Eye (tissue), 1 donor: ENCODE measurements at places on chromosomes 4 and X.
A peak's percentile ranks its signal among the peaks of the same experiment; 100 is the strongest.

DNA sequence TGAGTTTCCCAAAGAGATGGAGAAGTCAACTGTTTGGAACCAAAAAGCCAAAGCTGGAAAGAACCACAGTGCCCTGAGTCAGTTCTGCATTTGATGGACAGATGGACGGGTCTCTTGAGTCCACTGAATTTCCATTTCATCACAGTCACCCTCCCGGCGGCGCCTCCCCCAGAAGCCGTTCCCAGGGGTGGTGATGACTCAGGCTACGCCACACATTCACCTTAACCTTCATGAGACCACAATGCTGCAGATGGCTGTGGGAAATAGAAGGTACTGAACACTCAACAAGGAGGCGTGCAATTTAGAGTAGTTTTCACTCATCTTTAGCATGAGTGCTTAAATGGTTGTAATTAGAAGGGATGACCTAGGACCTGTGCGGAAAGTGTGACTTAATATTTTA lies 61.3 kb downstream of the STOX2 start:
- DNase-seq: no peak

DNA sequence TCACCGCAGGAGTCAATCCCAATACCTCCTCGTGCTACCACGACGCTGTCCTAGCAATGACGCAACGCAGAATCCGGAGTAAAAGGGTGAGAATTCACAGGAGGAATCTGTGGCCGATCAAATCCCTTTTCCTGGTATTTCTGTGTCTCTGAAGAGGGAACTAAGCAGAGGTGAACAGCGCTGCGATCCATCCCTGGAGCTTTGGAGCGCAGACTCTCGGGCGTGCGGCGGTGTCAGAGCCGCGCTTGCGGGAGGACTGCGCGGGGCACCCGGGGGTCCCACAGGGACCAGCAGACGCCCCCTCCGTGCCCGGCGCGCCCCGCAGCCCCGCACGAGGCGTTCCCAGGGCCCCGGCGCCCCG lies 17.2 kb upstream of the ZNF718 start:
- DNase-seq: no peak

DNA sequence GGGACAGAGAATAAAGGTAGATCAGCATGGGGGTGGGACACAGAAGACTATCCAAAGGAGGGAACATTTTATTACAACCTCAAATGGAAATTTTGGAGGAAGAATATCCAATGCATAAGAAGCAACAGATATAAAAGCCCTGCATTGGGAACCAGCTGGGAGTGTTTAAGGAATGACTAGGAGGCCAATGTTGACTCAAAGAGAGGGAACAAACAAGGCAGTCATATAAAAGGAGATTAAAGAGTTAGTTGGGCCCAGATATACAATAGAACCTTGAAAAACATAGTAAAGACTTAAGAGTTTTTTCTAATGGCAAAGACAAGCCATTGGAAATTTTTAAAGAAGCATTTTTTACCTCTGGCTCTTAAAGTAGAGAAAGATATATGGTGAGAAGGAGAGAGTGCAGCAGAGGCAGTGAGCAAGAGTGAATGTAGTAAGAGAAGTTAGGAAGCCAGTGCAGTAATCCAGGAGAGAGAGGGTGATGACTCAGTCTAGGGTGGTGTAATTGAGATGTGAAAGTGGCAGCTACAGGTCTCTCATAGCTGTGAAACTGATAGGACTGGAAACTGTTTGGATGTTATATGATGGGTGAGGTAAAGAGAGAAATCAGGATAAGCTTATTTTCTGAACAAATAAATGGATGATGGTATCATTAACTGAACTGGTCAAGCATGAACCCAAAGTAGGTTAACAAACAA lies 182.2 kb upstream of the ATOH1 start:
- DNase-seq: no peak

DNA sequence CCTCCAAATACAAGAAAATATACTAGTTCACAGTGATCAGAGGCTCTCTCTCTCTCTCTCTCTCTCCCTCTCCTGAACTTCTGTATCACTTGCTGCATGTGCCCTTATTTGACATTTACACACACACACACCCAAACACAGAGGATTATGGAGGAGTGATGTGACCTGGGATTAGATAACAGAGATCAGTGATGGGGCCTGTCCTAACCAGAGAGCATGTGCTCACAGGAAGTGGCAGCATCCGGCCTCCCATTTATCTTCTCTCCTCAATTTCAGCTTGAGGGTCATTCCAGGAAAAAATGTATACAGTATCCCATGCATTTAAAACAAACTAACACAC lies 143.0 kb downstream of the TSPAN5 start:
- DNase-seq: no peak

- no peak for DNase-seq
These were observed 657.7 kb downstream of the TRAM1L1 start for GRCh38 chr4:116427666-116428065.

DNA sequence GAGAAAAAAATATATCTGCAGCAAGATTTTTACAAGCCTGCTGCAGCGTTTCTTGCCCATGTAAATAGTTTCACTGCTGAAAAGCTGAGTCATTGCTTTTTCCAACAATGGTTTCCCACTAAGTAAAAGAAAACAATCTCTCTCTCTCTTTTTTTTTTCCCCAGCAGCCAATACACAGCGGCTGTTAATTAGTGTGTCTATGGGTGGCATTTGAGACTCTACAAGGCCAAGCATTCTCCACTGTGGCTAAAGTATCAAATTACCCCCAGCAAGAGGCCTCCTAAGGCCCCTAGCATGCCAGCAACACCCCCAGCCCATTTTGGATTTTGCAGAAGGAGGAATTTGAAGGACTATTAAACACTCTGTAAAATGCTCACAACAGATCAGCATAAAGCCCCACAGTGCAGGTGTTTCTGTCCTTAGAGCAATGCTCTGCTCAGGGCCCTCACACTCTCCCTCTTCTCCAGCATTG lies 837.4 kb downstream of the TRIML1 start:
- DNase-seq: peak; percentile 79

DNA sequence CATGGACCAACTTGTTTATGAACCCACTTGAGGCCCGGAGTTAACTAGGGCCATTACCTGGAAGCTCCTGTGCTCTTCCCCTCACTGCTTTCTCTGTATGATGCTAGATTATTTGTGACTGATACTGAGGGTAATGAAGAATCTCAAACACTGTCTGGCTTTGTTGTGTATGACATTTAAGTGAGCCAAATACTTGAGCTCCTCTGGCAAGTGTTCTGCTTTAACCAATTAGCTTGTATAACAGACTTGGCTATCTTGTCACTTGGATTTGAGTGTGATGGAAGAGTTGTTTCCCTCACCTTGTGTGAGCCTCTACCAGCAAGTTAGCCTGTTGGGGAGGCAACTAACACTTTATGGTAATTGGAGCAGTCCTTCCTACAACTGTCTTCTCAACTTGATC lies 42.7 kb downstream of the CCNG2 start:
- DNase-seq: no peak

GRCh38 chr4:145887241-145887991 lies 51.2 kb downstream of the ZNF827 start:
- DNase-seq: no peak

- DNase-seq: peak; percentile 6
These were observed 513.7 kb downstream of the TLL1 start for GRCh38 chr4:166386491-166387360.

DNA sequence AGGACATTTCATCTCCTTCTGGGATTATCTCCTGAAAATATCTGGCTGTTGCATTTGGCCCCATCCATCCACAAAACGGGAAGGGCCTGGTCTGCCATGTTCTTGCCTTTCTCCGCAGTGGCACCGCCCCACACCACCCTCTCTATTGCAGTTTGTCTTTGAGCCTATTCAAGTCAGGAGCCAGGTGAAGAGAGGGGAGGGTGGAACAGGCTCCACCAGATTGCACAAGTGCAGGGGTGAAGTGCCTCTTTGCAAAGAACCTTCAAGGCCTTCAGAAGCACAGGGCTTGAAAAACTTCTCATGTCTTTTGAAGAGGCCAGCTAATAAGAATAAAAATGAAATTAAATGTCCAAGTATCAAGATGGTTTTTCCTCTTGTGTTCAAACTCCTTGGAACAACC lies 28.7 kb downstream of the RS1 start:
- no peak for DNase-seq

DNA sequence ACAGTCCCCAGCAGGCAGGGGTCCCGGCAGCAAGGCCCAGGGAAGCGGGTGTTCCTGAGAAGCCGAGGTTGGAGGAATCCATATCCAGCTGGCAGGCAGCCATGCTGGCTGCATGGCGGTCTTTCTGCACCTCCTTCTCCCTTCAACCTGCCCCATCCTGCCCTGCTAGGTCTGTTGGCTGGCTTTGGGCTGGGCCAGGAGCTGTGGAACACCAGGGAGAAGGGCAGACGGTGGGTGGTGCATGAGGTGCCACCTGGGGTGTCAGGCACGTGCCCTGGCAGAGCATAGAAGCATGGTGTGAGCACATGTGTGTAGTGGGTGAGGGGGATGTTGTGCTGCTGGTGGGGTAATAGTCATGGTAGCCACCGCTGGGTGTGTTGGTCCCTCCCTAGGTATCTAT lies 150.1 kb downstream of the PJA1 start:
- no peak for DNase-seq

GRCh38 chrX:46792810-46793188 lies 33.9 kb upstream of the SLC9A7 start:
- no peak for DNase-seq

DNA sequence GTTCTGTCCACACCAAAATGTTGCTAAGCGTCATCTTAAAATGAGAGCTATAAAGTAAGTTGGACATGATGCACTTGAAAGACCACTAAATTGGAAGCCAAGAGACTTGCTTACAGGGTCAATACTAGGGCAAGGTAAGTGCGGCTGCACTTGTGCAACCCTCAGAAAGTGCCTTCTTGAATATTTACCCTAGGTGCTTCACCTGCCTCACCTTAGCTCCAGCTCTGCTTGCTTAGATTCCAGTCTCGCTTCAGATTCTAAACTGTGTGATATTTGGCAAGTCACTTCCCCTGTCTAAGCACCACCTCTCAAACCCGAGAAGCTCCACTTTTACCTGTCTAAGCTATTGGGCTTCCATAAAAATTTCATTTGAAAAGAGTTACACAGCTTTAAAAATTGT lies 136.5 kb downstream of the GRIA3 start:
- DNase-seq: no peak

GRCh38 chr4:10384974-10385373 lies 72.3 kb downstream of the ZNF518B start:
- no peak for DNase-seq

GRCh38 chr4:119678761-119679160 lies 50.2 kb upstream of the PDE5A start:
- no peak for DNase-seq

DNA sequence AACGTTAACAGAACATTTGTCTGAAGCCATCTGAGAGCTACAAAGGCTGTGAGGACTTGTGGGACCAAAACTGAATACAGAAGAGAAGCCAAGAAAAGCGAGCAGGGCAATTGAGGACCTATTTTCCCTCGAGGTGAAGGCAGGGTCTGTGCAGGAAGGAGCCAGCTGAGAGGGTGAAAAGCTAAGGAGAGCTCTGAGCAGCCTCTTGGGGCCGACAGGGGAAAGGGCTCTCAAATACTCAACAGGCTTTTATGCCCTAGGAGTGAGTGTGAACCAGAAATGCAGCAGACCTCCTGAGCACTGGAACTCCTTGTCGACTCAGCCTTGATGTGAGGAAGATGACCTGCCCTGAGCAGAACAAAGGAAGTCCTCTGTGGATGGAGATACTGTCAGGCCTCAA lies 54.2 kb downstream of the C4orf50 start:
- DNase-seq: no peak

DNA sequence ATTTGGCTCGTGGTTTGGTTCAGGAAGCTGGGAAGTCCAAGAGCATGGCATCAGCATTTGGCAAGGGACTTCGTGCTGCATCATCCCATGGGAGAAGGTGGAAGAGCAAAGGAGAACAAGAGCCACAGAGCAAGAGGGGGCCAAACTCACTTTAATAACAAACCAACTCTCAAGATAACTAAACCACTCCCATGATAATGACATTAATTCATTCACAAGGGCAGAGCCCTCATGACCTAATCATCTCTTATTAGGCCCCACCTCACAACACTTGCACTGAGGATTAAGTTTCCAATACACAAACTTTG lies 113.4 kb upstream of the ATXN3L start:
- no peak for DNase-seq

DNA sequence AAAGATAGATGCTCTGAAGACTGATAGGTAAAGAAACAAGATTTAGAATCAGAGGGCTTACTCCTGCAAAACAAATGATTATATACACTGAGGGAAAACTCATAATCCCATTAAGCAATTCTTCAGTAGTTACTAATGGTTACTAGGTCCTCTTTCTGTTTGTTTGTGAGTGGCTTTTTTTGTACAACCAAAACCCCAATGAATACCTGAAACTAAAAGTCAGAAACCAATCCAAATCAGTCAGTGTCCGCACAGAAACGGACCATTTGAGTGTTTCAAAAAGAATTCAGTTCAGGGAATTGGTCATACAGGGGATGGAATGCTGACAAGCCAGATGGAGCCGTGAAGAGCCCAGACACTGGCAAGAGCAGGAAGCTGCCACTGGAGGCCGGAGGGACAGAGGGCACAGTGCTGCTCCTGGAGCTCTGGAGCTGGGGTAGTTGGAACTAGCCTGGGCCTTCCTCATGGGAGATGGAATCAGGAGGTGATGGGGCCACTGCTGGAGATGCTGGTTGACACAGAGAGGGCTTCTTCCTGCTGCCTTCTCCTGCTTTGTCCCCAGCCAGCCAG lies 31.9 kb downstream of the SETD7 start:
- DNase-seq: no peak

GRCh38 chr4:88247148-88247547 lies 37.2 kb downstream of the PPM1K start:
- DNase-seq: no peak

- DNase-seq: no peak
These were observed 24.0 kb downstream of the SMIM14 start for GRCh38 chr4:39614487-39615162.

- DNase-seq: no peak
These were observed 35.8 kb upstream of the PRDM8 start for GRCh38 chr4:80161413-80162058.

DNA sequence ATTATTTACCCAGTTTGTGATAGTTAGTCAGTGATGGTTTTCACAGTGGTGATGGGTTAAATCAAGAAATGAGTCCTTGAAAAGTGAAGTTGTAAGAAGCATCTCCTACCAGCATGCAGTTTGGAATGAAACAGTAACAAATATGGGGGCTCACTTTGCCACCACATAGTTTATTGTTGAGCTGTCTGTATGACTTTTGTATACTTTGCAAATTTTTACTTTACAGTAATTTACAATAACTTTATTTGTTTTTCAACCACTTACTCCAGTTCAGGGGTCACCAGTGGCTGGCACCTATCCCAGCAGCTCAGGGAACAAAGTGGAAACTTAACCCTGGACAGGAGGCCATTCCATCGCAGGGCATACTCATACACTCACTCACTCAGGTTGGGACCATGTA lies 64.5 kb upstream of the ANKRD50 start:
- DNase-seq: no peak
